Fibroblast of skin of back (primary cell): ENCODE measurements at places on chromosomes 1 and 21.
A peak's percentile ranks its signal among the peaks of the same experiment; 100 is the strongest.

DNA sequence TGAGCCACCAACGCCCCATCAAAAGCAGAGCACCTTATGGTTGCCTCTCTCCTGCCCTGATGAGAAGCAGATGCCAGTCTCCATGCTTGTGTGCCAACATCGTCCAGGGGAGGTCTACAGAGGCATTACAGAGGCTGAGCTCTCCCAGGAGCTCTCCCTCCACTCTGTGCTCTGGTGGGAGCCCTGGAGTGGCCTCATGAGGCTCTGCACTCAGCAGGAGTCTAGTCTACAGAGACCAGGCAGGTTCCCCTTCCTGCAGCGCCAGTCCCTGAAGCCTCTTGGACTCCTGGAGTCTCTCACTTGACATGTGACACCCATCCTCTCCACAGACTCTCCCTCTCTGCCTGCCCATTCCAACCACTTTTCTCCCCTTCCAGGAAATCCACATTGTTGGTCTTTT, 3.4 kb downstream of the DCST1 start:
- DNase-seq, result no peak

GRCh38 chr1:227255086-227255732, 63.1 kb downstream of the CDC42BPA start:
- no peak for DNase-seq

DNA sequence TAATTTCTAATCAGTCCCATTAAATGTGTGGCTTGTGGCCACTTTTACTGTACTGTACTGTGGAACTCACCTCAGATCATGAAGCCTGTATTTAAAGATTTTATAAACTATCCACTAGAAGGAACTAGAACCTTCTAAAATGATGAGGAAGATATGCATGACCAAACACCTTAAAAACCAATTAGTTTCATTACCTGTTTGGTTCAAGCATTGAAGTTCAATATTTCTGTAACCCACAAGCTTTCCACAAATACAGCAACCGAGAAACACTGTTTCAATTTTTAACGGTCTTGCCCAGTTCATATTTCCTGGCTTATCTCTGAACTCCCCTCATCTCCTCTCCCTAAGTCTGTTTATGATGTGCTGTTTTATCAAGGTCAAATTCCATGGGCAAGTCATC, 264.3 kb upstream of the PLD5 start:
- no peak for DNase-seq

GRCh38 chr1:40976952-40977690, 2.4 kb upstream of the CTPS1 start:
- DNase-seq, result peak; percentile 97

DNA sequence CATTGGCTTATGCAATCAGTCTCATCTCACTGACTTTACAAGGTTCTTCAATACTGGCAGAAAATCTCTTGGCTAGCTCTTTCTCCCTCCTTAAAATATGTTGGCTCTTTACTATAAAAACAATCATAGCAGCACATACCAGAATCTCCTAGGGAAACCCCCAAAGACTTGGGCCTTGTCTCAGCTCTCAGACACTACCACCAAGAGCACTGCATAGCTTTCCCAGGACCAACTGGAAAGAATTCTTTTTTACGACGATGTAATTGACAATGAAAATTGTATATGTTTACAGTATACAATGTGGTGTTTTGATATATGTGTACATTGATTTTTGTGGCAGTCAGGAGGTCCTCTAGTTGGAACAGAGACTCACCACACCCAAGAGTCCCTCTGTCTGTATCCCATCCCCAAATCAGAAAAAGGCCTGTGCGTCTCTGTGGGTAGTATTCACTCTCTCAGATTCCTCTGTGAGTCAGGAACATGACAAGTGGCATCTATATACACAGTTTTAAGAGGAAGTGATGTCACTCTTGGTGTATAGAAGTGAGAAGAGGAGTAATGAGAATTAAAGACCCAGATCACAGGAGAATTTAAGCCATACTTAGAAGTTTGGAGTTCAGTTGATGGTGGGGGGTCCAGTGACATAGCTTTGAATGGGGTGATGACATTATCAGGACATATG, 21.1 kb downstream of the SMAP2 start:
- peak; percentile 84 for DNase-seq

GRCh38 chr1:64043976-64044375, 159.4 kb upstream of the UBE2U start:
- peak; percentile 75 for DNase-seq

GRCh38 chr1:65256860-65257708, 52.3 kb upstream of the DNAJC6 start:
- no peak for DNase-seq

DNA sequence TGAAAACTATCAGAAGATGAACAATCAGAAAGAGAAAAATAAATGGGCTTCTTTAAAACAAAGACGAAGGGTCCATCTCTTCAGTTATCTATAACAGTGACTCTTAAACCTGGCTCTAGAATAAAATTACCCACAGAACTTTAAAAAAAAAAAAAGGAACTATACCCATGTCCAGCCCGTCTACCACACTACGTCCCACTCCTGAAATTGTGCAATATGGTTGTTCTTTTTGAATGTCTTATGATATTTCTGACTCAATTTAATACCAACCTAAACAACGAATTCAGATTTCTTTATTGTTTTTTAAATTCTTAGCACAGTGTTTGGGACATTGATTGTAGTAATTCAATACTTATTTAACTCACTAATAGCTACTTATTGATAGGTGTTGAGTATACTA, 246.3 kb downstream of the DPYD start:
- no peak for DNase-seq

GRCh38 chr1:64960731-64961130, 5.6 kb downstream of the JAK1 start:
- DNase-seq, result no peak

GRCh38 chr1:179706339-179706941, 36.7 kb upstream of the FAM163A start:
- peak; percentile 54 for DNase-seq

DNA sequence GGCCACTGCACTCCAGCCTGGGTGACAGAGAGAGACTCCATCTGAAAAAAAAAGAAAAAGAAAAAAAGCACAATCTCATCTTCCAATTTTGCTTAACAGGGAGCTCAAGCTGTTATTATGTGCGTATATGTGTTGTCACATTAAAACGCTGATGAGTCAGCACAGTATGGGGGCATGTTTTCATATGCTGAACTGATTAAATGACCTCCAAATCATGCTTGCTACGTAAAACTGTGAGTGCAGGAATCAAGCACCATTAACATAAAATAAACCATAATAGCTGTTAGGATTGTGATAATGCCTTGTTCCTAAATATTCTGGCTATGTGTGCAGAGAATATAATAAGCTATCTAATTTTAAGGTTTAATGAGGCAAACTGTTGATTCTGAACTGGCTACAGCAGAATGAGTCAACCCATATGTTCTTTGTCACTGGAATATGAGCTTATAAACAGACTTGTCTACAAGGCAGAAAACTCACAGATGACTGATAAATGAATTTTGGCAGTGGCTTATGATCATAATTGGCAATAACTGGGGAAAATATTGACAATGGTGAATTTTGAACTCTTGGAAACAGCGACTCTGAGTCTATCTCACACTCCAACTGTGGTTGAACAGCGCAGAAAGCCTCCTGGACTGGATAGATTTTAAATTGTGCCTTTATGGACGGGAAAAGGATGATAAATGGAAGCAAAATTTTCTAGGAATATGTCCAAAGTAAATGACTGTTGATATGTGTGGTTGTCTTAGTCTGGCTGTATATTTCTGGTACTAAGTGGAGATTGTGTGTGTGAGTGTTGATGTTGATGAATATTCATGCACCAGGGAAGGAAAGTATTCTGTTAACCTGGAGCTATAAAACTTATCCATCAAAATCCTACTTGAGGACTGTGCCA, 75.5 kb downstream of the VCAM1 start:
- peak; percentile 65 for DNase-seq

DNA sequence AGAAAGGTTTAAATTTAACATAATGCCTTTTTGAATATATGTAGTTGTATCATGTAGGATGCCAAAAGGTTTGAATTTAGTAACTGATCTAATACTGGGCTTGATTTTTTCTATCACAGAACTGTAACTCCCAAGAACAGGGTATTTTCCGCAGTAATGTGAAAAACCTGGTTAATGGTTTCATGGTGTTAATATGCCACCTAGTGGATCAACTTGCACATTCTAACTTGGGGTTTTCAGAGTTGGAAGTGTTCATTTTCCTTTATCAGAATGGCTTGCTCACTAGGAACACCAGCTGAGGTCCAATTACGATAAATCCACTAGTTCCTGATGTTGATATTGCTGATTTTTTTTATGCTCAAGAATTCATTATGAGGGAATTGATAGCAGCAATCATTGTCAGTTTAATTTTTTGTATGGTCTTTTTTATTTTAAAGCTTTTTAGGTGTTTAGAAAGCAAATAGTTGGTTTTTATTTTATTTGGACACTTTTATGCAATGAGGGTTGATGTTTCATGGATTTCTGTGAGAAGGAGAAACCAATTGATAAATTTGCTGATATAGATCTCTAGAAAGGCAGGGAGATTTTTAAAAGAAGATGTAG, 157.2 kb downstream of the PLA2G4A start:
- peak; percentile 70 for DNase-seq

DNA sequence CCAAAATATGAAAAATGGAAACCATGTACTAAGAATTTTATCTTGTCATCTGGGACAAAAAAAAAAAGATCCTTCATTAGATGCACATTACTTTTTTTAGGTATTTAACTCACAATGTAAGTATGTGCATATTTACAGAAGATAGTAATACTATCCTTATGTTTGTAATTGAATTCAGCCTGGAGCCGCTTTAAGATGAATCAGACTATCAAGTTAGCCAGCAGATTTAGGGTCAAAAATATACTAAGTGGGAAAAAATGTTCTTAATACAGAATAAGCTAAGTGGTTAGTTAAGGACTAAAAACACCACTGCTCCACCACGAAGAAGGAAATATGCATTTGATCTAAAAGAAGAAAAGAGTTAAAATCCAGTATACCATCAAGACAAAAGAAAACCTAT, 49.1 kb downstream of the DSCAM start:
- DNase-seq, result peak; percentile 80

- no peak for DNase-seq
Observed at GRCh38 chr1:5099558-5099957, 445.1 kb downstream of the AJAP1 start.

DNA sequence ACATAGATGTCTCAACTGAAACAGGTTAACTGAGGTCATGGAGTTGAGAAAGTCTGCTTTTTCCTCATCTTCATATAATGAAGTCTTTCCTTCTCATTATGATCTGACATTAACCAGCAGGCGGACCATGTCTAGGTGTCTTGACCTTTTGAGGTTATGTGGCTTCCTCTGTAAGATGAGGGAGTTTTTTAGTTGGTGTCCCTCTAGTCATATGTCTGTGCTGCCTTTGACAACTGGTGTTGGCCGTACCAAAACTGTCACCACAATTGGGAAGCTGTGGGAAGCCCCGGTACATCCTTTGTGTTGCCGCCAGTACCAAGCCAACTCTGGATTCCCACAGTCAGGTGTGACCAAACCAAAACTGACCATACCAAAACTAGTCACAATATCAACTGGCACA, 105.1 kb downstream of the PBX1 start:
- DNase-seq, result no peak

DNA sequence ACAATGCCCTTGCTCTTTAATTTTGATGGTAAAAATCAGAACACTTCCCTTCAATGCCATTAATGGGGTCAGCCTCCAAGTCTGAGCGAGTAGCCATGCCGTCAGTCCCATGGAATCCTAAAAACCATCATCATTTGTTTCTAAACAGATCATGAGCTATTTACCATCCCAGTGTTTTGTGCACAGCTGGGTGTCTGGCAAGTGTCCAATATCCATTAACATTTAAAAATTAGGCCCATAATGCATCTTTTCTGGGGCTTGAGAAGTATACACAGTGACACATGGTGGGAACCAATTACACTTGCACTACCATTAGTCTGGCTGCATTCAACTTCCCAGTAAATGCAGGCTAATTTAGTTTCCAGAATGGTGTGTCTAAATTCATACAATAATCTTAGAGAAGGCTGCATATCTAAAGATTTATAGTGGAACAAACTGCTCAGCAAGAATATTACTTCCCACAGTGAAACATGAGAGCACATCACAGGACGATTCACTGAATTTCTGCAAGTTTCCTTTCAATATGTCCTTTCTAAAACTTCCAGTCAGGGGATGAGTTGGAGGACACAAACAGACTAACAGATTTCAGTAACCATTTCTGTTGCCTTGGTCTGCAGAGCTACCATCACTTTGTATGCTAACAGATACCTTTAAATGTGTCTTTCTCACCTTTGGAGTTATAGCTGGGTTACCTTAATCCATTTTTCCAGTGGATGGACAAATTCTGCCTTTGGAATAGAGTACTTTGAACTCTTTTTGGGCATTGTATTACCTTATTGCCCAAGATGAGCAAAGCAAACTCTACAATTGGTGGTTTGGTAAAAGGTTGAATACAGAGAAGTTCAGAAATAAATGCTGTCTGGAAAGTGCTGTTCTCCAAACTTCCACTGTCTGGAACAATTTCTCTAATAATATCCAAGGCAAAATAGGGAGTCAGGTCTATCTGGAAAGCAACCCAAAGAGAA, 258.0 kb downstream of the PTBP2 start:
- no peak for DNase-seq

DNA sequence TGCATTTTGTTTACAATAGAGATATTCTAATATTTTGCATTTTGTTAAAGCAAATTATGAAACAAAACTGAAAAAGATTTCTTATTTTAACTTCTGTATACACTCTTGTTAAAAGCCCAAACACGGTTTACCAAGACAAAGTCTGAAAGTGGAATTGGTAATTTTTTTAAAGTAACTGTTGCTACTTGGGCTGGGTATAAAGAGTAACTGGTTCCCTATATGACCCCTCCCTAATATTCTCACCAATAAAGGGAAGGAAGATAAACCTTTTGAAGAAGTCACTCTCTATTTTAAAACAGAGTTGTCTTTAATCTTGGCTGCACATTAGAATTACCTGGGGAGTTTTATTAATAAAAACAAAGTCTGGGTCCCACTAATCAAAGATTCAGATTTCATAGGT, 27.4 kb downstream of the ARHGAP29 start:
- DNase-seq, result no peak

DNA sequence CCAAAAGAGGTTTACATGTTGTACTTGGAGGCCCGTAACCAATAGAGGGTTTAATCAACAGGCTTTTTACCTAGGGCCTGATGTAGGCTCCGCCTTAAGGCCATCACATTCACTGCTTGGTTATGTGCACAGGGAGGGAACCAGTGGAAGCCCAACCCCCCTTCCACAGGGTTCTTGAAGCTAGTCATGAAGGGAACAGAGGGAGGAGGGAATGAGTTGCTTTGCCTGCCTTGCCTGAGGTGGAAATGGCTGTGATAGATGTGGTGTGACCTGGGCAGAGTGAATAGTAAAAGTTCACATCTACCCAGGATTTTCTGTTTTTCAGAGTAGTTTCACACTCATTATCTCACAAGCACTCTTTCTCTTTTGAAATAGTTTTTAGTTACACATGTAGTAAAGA, 215.1 kb downstream of the ST6GALNAC3 start:
- DNase-seq, result no peak

DNA sequence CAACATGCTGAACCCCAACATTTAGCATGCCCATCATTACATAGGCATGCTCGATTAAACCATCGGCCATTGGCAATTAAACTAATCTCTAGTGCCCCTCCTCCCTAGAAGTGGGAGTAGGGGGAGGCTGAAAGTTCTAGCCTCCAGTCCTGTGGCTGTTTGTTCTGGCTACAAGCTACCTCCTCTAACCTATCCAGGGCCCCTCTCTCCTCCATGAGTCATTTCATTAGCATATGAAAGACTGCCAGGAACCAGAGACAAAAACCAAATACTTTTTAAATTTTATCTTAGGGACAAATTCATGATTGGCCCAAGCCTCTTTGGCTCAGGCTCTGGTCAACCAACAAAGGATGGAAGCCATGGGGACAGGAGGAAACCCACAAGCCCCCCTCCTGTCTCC, 231.1 kb downstream of the CACNA1E start:
- no peak for DNase-seq

GRCh38 chr1:226002667-226003501, 3.7 kb upstream of the SDE2 start:
- DNase-seq, result peak; percentile 71
